ENCODE measurements at places on chromosomes 1 and 21. TPM values are rescaled to one million over a fixed set of nuclear protein-coding genes. Genes with fewer than 3 reads are reported as not detected.

GRCh38 chr1:173014160-173014559, 36.6 kb downstream of the TNFSF18 start:
- DNase-seq: no peak

- no peak for DNase-seq
Observed at GRCh38 chr1:60262701-60263100, 189.1 kb upstream of the C1orf87 start.

DNA sequence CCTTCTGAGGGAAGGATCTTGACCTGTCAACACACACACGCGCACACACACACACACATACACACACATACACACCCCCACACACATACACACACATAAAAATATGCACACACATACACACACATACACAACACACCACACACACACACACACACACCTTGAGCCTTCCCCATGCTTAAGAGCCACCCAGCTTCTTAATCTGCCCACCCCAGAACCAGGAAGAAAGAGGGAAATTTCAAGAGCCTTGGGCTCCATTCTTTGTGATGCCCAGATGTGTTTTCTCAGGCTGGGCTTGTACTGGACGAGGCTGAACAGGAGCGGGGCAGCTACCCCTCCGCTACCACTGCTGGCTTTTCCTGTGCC, 643.5 kb downstream of the KIF26B start:
- DNase-seq: no peak

The LCE1B gene
- total RNA-seq: not detected

All from fibroblast of villous mesenchyme (primary cell).